SJCRH30 (cell line): ENCODE measurements at places on chromosomes 5 and 9. TPM values are rescaled to one million over a fixed set of nuclear protein-coding genes. Genes with fewer than 3 reads are reported as not detected.

The ECM2 gene
- not detected in 2 replicates for total RNA-seq

DNA sequence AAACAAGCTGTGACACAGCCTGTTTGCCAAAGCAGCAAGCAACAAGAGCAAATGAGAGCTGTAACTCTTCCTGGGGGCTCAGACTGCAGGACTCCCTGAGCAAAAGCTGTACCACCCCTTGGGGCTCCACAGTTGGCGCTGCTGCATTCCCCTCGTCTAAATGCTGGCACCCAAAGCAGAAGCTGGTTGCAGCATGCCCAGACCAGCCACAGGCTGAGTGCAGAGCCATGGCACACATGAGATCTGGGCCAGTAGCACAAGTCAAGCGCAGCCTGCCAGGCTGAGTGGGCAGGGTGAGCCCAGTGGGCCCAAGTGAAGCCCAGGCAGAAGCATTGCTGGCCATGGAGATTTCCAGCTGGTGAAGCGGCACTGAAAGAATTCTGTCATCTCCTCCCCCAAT, 157.3 kb upstream of the GRAMD2B start:
- H3K27me3 ChIP-seq, result no peaks in the 10 kb centered on the region
- no peaks in the 10 kb centered on the region for H3K4me1 ChIP-seq
- H3K4me3 ChIP-seq, result no peak overlapping the region
- no peaks in the 10 kb centered on the region; the same call in 1 of the 2 replicates for H3K36me3 ChIP-seq
- H3K27ac ChIP-seq, result no peak overlapping the region

DNA sequence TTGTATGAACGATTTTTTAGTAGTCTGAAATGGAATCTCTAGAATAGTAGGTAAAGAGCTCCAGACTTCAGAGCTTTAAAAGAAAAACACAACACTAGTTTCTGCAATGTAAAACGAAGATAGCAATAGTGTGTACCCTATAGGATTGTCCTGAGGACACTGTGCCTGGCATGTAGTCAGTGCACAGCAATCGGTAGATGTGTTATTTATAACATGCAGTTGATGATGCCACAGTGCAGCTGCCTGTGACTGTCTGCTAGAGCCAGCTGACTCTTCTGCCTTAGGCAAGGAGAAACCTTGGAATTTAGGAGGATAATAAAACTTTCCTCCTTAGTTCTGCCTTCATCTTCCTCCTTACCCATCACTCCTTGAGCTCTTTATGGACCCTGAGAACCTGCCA, 27.7 kb upstream of the TMOD1 start:
- no peaks in the 10 kb centered on the region for H3K27me3 ChIP-seq
- no peaks in the 10 kb centered on the region for H3K36me3 ChIP-seq
- no peak overlapping the region for H3K27ac ChIP-seq
- H3K4me1 ChIP-seq, result 0 out of 2 replicates have a peak, but pooled peaks cover 2% of the 10 kb centered on the region

DNA sequence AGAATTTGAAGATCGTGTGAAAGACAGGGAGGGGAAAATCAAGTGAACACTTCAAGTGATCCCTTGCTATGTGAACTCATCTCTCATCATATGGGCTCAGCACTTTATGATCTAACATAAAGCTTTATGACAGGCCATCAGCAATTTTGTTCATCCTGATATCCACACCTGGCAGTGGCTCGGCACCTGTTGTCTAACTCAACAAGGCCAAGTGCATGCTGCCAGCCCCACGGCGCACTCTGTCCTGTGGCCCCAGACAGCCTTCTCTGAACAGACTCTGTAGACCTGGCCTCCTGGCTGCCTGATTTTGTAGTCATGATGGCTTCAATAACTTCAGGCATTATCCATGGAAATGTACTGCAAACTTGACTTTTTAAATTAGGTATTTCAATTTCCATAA, 106.3 kb downstream of the MEF2C start:
- H3K4me3 ChIP-seq, result no peak overlapping the region
- no peak overlapping the region for H3K27ac ChIP-seq
- H3K36me3 ChIP-seq, result peaks cover 30% of the 10 kb centered on the region
- no peaks in the 10 kb centered on the region for H3K4me1 ChIP-seq

- DNase-seq, result no peak
- no peak overlapping the region for H3K4me3 ChIP-seq
- no peaks in the 10 kb centered on the region for H3K27me3 ChIP-seq
- H3K36me3 ChIP-seq, result no peaks in the 10 kb centered on the region
- no peaks in the 10 kb centered on the region for H3K4me1 ChIP-seq
Measured at GRCh38 chr5:59584858-59585846, 308.4 kb downstream of the PDE4D start.

GRCh38 chr5:6632324-6632887, 438 bp downstream of the NSUN2 start:
- peak overlapping the region; percentile 100 for H3K27ac ChIP-seq
- no peaks in the 10 kb centered on the region for H3K4me1 ChIP-seq
- H3K36me3 ChIP-seq, result peaks cover 40% of the 10 kb centered on the region
- DNase-seq, result peak; percentile 26

- H3K4me1 ChIP-seq, result no peaks in the 10 kb centered on the region
- H3K4me3 ChIP-seq, result peak overlapping the region; percentile 81
- no peaks in the 10 kb centered on the region for H3K27me3 ChIP-seq
- H3K27ac ChIP-seq, result peak overlapping the region; percentile 83
- DNase-seq, result peak; percentile 47
Measured at GRCh38 chr9:6759185-6759977, 1.6 kb downstream of the KDM4C start.
